ENCODE measurements at places on chromosomes 6 and 20. TPM values are rescaled to one million over a fixed set of nuclear protein-coding genes. Genes with fewer than 3 reads are reported as not detected.

Gene MUCL3
- not detected for total RNA-seq

Gene COL21A1
- total RNA-seq, result 0.66 TPM

Gene APCDD1L
- total RNA-seq, result 0.40 TPM

Gene GNRH2
- 0.65 TPM for total RNA-seq

Gene TUBE1
- total RNA-seq, result 27.7 TPM

Gene HTR1B
- 65.6 TPM for total RNA-seq

Gene GHRH
- not detected for total RNA-seq

Gene CST5
- not detected for total RNA-seq

Gene TGM2
- total RNA-seq, result 440 TPM

Gene SYCP2L
- total RNA-seq, result not detected

Gene EYA4
- total RNA-seq, result not detected

Gene FRK
- 0.07 TPM for total RNA-seq

Gene COL9A3
- total RNA-seq, result 0.29 TPM

Gene GPLD1
- total RNA-seq, result 0.43 TPM

Gene OR12D3
- not detected for total RNA-seq

Gene NMBR
- not detected for total RNA-seq

Gene PACSIN1
- total RNA-seq, result not detected
